Tongue (tissue), 3 donors: ENCODE measurements at places on chromosomes 3 and 15.
A peak's percentile ranks its signal among the peaks of the same experiment; 100 is the strongest.

DNA sequence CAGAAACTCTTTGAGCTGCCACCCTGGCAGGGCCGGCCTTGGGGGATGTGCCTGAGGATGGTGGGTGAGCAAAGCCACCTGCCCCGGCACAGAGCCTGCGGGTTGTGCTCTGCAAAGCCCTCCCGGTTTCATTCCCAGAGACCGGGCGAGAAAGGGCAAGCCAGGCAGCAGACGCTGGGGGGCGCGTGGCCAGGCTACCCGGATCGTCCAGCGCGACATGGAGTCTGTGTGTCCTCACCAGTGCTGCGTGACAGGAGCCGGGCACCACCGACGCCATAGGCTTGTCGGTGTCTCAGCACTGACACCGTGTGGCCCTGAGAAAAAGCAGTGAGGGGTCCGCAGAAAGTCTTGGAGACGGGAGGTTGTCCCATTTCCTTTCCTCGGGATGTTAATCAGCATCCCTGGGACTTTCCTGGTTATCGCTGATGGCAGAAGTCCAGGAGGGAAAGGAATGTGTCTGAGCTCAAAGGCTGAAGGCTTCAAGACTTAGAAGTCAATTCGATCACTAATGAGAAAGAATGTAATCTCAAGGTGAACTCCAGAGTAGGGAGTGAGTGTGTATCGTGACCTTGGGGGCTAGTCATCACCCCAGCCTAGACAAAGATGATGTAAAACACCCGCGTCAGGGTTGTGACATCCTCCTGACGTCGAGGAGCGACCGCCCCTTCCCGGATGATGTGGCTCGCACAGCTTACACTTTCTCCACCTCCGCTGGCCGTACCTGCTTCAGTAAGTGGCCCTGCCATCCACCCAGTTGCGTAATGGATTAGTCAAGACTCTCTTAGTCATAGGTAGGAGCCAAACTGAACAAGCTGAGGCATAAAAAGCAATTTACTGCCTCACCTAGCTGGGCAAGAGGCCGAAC is 36.3 kb upstream of the PLA2G4E start:
- DNase-seq: peak; percentile 85

DNA sequence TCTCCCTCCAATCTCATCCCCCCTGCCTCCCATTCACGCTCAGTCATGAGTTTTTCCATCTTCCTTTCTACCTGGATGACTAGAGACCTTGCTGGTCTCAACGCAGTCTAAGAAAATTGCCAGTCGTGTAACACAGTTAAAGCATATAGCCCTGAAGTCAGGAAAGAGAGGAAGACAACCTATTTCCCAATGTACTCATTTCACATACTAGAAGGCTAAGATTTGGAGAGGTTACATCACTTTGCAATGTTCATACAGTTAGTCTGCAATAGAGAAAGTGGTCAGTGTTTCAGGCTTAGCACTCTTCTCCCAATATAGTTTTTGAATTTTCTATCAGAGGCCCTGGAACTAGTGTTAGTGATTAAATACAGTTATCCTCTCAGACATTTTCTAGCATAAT is 278.6 kb downstream of the EDEM1 start:
- DNase-seq: no peak

- peak; percentile 98 for DNase-seq
Measured at GRCh38 chr15:100341750-100342560, at the start of gene ADAMTS17. ADAMTS17 (minus strand) TSS chr15:100341975; CDS start chr15:100341899, 76 bp downstream.

GRCh38 chr3:193292386-193292785 is 51.4 kb downstream of the PLAAT1 start:
- DNase-seq: no peak

GRCh38 chr15:33066584-33066983 is 127.9 kb downstream of the FMN1 start:
- DNase-seq: no peak

GRCh38 chr15:50767332-50767861 is 1.9 kb upstream of the SPPL2A start:
- DNase-seq: peak; percentile 16
